ENCODE measurements at places on chromosomes 5 and 9.

DNA sequence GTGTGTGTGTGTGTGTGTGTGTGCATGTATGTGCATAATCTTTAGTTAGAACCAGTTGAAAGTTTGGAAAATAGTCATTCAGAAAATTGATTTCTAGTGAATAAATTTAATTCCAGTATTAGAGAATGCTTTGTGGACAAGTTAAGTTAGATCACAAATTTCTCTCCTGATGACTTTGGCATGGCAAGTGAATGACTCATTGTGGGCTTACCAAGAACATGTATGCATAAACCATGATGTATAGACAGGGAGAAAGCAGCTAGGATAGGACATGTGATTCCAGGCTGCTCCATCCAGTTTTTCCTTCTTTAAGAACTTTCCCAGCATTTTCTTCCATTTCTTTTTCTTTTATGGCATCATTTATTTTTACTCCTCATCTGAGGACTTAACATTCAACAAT, 85.7 kb upstream of the SGCD start:
- DNase-seq = no peak

- no peak for DNase-seq
Observed at GRCh38 chr9:130451004-130451390, 6.2 kb downstream of the ASS1 start.

DNA sequence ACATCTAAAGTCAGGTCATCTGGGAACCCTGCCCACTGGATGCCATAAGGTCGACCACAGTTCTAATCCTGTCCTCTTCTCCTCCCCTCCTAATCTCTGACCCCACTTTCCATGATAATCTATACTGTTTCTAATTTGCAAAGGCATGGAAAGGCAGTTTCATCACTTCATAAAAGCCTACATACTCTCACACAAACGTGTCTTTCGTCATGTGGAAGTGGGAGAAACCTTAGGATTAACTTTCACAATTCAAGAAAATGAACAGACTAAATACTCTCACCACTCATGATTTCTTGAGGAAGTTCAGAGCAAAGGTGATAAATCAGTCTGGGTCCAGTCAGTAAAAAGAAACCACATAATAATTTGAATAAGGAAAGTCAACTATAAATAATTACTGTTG, 5.5 kb downstream of the FANCC start:
- peak; percentile 18 for DNase-seq

DNA sequence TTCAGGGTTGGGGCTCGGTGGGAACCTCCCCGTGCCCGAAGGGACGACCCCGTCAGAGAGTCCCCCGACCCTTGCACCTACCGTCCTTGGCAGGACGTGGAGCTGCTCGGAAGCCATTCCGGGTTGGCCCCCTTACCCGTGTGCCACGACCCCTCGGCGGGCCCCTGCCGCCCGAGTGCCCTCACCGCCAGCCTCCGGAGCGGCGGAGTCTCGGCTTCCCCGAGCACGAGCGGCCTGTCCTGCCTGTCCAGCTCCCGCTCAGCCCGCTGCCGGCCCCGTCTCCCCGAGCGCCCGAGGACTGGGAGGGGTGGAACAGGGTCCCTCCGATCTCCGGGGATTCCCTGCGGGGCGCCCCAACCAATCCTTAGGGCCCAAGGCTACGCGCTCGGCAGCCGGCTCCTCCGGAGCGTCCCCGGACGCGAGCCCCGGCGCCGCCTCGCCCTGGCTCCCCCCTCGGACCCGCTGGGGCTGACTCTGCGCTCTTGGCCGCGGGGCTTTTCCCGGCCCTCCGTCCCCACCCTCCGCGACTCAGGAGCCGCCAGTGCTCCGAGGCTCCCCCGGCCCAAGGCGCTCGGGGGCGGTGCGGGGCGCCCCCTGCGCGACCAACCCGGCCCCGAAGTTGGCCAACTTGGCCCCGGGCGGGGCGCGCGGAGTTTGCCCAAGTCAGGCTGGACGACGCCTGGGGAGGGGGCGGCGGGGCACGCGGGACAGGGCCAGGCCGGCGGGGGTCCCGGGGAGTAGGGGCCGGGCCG, 654 bp downstream of the ADAMTS2 start:
- no peak for DNase-seq

DNA sequence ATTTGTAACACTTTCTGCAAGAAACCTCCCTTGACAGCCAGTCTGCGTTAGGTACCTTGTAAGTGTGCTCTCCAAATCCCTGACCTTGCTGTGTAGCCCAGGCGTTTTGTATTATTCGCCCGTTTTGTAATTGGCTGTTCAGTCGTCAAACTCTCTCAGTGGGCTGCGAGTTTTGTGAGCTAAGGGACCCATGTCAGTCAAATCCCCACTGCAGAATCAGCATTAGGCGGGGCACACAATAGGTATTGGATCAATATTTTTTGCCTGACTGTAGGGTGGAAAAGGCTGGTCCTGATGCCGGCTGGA, 665 bp downstream of the DNAJC18 start:
- DNase-seq = no peak

All from inflammatory macrophage treated with lipopolysaccharide for 4 hours (primary cell).